ENCODE measurements at places on chromosomes 6 and 20. TPM values are rescaled to one million over a fixed set of nuclear protein-coding genes. Genes with fewer than 3 reads are reported as not detected.

MAP3K5 gene
- 8.3 TPM for total RNA-seq

DNA sequence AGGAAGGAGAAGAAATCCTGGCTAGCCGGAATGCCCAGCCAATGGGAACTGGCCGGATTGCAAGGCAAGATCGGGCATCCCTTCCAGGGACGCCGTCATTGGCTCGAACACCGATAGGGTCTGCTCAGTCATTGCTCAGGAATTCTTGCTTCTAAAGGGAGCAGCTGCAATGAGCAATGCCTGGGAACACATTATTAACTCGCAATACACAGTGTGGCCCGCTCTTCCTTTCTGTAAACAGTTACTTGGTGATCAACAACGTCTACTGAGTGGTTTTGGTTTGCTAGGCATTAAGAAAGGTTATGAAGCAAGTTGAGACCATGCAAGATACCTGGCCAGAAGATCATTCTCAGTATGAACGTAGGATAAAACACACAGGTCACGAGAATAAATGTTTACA is 165.4 kb upstream of the CITED2 start:
- peak; percentile 94 for DNase-seq

DNA sequence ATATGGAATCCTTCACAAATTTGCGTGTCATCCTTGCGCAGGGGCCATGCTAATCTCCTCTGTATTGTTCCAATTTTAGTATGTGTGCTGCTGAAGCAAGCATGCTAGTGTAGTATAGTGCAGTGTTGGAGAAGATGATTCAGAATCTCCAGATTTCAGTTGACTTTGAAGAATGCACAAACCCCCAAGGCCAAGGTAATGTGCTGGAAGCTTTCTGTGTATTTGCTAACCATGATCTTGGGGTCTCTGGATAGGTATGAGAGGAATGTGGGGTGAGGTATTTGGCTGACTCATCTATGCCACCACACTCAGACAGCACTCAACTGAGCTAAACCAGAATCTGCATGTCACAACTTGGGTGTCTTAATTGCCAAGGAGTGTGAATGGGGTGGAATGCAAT is 42.6 kb upstream of the DEK start:
- DNase-seq, result peak; percentile 81

CEP85L gene
- 6.5 TPM for total RNA-seq

DNA sequence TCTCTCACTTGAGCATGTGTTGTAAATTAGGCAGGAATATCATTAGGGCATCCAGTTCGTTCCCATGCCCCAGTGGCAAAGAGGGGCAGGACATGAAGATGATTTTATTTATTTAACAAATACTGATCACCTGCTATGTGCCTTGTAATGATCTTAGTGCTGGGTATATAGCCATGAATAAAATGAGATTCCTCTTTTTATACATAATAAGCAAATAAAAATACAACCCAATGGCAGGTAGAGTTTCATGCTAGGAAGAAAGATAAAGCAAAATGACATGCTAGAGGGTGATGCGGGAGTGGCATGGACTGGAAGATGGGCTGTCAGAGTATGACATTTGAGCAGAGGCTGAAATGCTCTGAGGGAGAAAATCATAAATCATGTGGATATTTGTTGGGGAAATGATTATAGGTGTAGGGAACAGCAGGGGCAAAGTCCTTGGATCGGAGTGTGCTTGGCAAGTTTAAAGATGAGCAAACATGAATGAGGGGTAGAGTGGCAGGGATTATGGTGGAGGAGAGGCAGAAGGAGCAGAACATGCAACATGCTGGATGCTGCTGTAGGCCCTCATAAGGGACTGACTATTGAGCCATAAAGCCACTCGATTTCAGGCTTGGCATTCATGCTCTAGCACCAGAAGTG is 342.1 kb downstream of the PLCB1 start:
- no peak for DNase-seq

DYNLT2 gene
- total RNA-seq, result 0.68 TPM

LINC00237 gene
- total RNA-seq, result not detected

GRCh38 chr6:33684428-33684896 is 27.0 kb downstream of the UQCC2 start:
- no peak for DNase-seq

- no peak for DNase-seq
Measured at GRCh38 chr6:72401865-72402264, 220.0 kb upstream of the KCNQ5 start.

DNA sequence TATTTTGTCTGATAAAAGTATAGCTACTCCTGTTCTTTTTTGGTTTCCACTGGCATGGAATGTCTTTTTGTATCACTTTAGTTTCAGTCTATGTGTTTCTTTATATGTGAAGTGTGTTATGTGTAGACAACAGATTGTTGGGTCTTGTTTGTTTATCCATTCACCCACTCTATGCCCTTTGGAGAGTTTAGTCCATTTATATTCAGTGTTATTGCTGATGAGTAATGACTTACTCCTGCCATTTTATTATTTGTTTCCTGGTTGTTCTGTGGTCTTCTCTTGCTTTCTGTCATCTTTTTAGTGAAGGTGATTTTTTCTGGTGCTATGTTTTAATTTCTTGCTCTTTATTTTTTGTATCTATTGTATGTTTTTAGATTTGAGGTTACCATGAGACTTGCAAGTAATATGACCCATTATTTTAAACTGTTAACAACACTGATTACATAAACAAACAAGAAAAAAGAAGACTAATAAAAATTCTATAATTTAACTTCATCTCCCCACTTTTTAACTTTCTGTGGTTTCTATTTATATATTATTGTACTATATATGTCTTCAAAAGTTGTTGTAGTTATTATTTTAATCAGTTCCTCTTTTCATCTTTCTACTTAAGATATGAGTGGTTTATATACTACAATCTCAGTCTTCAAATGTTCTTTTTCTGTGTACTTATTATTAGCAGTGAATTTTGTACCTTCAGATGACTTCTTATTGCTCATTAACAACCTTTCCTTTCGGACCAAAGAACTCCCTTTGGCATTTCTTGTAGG is 323.4 kb downstream of the BTBD9 start:
- DNase-seq, result no peak

DNA sequence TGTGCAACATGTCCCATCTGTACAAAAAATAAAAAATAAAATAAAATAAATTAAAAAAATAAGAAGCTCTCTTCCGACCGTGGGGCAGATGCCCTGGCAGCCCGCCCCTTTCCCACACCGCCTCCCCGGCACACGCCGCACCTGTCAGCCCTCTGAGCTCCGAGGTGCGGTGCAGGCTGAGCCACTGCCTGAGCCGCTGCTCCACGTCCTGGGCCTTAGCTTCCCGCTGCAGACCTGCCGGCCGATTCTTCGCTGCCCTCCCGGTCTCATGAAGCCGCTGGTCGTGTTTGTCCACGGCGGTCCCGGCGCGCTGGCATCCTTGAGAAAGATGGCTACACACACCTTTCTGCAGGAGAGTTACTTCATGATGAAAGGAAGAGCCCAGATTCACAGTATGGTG is 10.7 kb upstream of the CLPSL2 start:
- no peak for DNase-seq

- DNase-seq, result no peak
Measured at GRCh38 chr6:72212686-72213085, 326.3 kb downstream of the RIMS1 start.

CGA gene
- not detected for total RNA-seq
